ENCODE measurements at places on chromosomes 1 and 21.

DNA sequence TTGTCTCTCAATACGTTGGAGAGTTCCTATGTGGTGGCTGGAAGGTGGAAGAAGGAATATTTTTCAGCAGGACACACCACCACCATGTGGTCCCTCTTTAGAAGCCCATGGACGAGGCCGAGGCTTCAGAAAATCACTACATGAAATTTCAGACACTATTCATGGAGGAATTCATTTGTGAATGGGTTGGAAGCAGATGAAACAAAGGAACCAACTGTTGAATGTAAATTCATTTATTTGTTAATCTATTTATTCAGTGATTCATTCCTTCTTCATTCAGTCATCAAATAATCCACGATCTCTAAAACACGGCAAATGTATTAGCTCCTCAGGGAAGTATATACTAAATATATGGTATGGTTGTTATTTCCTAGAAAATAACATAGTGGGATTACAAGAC is 12.2 kb downstream of the SLC35F3 start:
- no peak for DNase-seq

DNA sequence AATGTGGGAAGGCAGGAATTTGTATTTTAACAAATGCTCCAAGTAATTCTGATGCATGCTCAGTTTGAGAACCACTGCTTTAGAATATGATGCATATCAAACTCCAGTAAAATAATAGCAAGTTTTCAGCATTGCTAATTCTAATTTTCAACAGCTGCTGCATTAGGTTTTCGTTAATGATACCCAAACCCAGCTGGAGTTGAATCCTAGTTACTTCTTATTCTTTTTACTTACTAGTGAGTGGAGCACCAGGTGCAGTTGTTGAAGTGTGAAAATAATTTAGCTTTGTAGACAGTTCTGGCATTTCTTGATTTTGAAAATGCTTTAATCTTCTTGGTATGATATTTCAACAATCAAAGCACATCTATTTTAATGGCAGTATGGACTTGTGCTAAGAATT is 138.5 kb downstream of the HS2ST1 start:
- no peak for DNase-seq

- no peak for DNase-seq
Measured at GRCh38 chr1:151106894-151107293, 36.3 kb downstream of the GABPB2 start.

- no peak for DNase-seq
Measured at GRCh38 chr1:62810420-62811274, 26.7 kb downstream of the ATG4C start.

GRCh38 chr1:112722601-112723510 is 7.7 kb upstream of the PPM1J start:
- DNase-seq, result peak; percentile 33

DNA sequence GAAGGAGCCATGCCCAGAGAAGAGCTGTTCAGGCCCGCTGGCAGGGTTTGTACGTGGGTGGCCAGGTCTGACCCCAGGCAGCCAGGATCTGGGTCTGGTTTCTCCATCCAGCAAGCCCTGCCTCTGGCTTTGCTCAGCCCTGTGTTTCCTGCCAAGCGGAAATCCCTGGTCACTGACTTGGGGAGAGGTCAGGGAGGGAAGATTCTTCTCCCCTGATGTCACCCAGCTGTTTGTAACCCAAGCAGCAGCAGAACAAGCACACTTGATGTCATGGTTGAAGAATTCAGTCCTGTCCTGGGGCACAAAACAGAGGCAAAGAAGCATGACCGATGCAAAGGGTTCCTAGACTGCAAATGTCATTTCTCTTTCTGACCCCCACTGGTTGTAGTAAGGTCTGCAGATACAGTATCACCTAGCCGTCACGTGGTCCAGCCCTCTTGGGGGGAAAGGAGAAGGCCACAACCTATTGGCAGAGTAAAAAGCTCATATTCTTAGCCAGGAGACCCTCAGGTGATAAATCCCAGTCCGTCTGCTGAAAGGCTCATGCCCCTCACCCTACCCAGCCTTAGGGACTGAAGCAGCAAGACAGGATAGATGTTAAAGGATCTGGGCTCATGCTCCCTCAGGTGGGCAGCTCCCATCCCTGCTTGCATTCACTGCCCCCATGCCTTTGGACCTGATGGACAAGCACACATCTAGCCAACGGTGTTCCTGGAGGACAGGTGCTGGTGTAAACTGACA is 120.9 kb downstream of the SYT2 start:
- DNase-seq, result no peak

DNA sequence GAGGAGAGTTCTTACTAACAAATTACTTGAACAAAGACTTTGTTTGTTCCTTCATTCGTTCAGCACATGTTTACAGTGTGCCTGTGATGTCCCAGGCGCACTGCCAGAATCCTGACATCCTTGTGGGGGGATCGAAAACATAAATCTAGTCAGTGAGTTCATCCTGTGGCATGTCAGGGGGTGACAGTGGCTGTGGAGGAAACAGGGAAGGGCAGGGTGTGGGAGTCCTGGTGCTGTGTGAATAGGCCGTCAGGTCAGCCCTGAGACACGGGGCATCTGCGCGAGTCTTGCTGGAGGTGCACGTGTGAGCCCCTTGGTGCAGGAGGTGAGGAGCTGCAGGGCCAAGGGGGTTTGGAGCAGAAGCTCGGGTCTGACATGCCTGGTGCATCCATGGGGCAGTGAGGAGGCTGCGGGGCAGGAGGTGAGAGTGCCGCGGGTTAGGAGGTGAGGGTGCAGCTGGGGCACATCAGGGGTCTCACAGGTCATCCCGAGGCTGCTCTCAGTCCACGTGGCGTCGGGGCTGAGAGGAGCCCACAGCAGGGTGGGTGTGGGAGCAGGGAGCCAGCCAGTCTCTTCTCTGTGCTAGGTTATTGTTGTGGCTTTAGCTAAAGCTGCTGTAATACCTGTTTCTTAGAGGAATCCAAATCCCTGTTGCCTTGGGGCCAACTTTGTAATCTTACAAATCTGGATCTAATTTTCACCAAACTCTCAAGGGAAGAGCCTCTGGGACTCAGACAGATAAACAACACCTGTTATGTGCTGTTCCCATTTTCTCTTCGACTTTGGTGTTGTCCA is 93.4 kb downstream of the PCBP3 start:
- no peak for DNase-seq

DNA sequence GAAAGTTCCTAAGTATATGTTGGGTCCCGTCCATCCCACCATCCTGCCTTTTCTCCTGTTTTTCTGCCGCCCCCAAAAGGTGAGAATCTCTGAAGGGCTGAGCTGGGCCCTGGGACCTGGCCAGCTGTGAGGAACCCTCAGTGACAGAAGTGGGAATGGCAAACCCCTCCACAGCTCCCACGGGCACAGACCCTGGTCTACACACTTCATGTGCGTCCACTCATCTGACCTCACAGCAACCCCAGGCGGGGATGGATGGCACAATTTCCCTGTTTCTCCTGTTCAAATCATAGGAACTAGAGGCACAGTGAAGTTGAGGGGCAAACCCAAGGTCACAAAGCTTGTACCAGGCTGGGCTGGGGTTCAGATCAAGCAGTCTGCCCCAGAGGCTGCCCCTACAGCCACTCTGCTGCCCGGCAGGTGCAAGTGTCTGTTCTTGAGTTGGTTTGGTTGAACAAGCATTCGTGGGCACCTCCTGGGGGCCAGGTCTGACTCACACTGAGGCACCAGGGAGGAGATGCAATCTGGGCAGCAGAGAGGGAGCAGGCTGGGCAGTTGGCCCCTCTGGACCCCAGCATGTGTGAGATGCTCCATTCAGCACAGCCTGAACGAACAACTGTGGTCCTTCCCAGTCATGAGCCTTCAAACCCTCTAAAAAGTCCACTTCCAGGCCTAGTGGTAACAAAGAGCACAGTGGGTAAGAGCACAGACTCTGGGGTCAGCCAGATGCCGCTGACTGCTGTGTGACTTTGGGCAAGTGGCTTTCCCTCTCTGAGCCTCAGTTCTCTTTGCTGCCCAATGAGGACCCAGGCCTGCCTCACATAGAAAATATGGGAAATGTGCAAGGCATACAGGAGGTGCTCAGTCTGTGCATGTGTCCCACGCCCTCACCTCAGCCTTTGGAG is 4.0 kb downstream of the EDN2 start:
- no peak for DNase-seq

- no peak for DNase-seq
Measured at GRCh38 chr1:206550446-206550845, 43.1 kb downstream of the RASSF5 start.

DNA sequence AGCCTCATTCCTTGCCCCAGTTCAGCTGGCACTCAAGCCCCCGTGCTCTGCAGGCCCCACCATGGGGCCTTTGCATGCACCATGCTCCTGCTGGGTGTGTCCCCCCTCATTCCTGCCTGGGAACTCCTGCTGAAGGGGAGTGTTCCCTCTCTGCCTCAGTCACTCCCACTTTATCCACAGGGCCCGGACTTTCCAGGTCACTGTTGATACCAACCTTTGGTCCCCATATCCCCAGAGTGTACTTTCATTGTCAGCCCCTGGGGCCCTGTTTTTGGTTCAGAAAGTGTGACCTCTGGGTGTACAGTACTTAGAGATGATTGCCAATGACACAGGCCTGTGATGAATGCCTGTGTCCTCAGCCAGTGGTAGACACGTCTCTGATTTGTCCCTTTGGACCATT is 2.9 kb downstream of the TTC22 start:
- no peak for DNase-seq

GRCh38 chr1:113012149-113012548 is 56.2 kb upstream of the SLC16A1 start:
- DNase-seq, result no peak

GRCh38 chr1:116031302-116031835 is 55.1 kb downstream of the SLC22A15 start:
- DNase-seq, result no peak

DNA sequence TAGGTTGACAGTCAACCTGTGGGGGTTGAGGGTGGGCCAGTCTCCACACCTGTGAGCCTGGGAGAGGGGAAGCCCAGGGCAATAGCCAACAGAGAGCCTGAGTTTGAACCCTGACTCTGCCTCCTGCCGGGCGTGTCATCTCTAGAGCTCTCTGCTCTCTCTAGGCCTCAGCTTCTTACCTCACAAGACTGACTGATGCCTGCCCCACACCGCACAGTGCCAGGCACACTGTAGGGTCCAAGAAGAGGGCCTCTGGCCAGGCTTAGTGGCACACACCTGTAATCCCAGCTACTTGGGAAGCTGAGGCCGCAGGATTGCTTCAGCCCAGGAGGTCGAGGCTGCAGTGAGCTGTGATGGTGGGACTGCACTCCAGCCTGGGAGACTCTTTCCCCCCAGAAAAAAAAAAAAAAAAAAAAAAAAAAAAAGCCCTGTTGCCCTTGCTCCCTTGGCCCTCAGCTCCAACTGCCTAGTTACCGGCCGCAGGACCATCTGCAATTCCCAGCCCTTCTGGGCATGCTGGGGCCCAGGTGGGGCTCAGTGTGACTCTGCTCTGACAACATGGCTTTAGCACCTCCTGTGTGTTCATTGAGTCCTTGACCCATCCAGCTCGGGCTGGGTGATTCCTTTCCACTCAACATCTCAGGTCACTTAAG is 25.1 kb downstream of the GRHL3 start:
- DNase-seq, result no peak

GRCh38 chr1:229757226-229757625 is 131.2 kb downstream of the URB2 start:
- DNase-seq, result no peak

DNA sequence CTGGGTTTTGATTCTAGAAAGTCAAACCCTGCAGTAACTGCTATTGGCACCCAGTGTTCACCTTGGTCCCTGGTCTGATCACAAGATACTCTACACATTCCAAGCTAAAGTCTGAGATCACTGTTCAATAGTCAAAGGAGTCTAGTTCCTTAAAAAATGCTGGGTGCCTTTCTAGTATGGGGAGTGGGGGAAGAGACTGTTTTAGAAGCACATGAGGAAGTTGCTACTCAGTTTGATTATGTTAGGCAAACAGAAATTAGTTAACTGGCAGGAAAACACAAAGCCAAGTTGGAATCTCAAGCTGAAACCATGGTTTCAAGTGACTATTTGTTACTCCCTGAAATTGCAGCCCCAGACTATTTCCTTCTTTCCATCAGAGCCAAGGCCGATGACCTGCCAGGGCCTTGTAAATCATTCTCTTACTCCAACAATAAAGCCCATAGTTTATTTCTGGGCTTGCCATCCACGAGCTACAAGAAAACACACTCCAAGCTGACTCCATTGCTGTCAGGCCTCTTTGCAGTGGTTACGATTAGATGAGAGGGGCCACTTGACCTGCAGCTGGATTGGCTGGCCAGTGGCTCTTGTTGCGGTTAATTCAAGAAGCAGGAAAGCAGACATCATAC is 21.1 kb upstream of the VTCN1 start:
- DNase-seq, result no peak

DNA sequence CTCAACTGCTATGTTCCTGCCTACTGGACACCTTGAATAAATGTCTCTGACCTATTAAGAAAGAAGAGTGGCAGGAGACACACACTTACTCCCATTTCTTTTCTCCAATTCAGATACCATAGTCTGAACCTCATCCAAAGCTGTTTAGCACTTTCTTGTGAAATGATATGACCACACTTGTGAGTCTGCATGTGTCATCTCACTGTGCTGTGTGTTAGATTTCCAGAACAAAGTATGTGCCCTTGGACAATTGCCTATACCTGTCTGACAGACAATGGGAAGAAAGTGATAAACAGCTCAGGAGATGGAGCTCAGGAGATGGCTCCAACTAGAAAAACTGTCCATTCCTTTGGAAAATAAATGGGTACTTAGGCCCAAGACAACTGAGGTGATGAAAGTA is 48.4 kb downstream of the USP48 start:
- DNase-seq, result no peak

- peak; percentile 30 for DNase-seq
Measured at GRCh38 chr1:23727362-23727811, 15.9 kb upstream of the ELOA start.

- DNase-seq, result no peak
Measured at GRCh38 chr1:19656780-19657466, 7.8 kb upstream of the HTR6 start.

- no peak for DNase-seq
Measured at GRCh38 chr1:117565745-117566455, 39.9 kb upstream of the TENT5C start.

DNA sequence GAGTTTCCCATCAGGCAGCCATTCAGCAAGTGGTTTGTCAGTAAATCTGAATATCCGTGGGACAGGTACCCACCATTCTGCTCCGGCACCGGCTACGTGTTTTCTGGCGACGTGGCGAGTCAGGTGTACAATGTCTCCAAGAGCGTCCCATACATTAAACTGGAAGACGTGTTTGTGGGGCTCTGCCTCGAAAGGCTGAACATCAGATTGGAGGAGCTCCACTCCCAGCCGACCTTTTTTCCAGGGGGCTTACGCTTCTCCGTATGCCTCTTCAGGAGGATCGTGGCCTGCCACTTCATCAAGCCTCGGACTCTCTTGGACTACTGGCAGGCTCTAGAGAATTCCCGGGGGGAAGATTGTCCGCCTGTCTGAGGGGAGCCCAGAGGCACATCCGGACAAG is 48.4 kb downstream of the B3GALT5 start:
- no peak for DNase-seq

GRCh38 chr21:30206551-30207251 is 9.2 kb downstream of the CLDN8 start:
- DNase-seq, result no peak

GRCh38 chr1:51340380-51340779 is 10.0 kb upstream of the TTC39A start:
- no peak for DNase-seq

- DNase-seq, result no peak
Measured at GRCh38 chr1:210372931-210373627, 44.4 kb downstream of the HHAT start.
